Stimulated activated CD4-positive, alpha-beta T cell treated with anti-CD3 and anti-CD28 coated beads, Interleukin-12 subunit alpha, Interleukin-12 subunit beta, amount 100 ng/mL, for 48 hours (primary cell): ENCODE measurements at places on chromosomes 7 and 10.

DNA sequence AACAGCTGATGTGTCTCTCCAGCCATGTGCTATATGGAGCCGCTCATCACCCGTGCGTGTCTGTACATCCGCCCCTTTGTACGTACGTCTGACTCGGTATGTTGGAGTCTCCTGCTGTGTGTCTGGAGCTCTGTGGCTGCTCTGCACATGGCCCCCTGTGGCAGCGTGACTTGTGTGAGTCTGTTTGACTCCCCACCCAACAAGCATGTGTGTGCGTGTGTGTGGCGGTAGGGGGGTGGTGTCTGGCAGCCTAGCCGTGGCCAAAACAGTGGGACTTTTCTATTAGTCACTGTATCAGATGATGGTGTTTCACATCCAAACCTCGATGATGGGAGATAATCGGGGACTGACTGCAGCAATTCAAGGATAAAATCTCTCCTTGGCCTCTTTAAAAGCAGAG lies 94.1 kb downstream of the COL13A1 start:
- no peak for DNase-seq

GRCh38 chr10:131758939-131759301 lies 141.9 kb upstream of the PPP2R2D start:
- DNase-seq, result no peak

DNA sequence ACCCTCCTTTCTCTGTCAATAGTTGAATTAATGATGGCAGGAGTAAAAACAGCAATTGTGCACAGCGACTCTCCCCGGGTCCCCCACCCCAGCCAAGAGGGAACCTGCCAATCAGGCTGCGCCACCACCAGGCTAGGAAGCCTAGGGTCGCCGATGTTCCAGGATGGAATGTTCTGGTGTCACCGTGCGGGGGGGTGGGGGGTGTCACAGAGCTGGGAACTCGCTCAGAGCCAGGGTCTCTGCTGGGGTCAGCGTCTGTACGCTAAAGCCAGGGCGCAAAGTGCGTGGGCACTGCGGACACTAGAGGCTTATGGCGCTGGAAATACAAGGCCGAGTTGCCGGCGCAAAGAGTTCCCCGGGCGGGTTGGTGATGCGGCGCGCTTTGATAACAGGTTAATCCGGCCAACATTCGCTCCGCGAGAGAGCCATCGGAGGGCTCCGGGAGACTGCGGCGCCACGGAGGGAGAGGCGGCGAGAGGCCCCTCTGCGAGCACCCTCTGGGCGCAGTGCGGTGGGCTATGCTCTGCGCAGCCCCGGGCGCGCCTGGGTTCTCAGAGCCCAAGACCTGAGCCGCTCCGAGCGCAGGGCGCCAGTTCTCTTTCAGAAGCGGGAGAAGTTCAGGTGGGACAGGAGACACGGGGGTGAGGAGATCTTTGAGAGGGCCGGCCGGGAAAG lies 192.3 kb downstream of the EMX2 start:
- no peak for DNase-seq

- no peak for DNase-seq
These were observed 304.4 kb downstream of the ZEB1 start for GRCh38 chr10:31623466-31623865.

- no peak for DNase-seq
These were observed 330.9 kb upstream of the ZNF32 start for GRCh38 chr10:43979551-43979950.

DNA sequence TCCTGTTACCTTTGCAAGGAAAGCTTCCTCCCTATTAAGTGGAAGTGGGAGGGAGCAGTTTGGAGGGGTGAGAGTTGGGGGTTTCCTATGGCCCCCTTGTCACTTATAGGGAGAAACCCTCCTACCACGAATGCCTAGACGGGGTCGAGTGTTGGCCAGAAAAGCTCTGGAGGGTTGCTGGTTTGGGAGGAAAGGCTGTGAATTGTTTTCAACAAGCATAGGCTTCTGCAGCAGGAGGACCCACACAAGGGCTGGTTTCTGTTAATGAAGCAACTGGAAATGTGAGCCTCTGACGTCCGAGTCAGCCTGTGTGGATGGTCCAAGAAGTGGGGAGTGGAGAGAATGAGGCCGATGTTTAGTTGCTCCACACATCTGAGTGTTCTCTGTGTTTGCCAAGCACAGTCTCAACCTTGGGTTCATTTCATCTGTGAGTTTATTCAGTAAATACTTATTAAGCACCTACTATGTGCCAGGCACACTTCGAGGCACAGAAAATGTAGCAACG lies 37.3 kb upstream of the LEP start:
- DNase-seq, result no peak

DNA sequence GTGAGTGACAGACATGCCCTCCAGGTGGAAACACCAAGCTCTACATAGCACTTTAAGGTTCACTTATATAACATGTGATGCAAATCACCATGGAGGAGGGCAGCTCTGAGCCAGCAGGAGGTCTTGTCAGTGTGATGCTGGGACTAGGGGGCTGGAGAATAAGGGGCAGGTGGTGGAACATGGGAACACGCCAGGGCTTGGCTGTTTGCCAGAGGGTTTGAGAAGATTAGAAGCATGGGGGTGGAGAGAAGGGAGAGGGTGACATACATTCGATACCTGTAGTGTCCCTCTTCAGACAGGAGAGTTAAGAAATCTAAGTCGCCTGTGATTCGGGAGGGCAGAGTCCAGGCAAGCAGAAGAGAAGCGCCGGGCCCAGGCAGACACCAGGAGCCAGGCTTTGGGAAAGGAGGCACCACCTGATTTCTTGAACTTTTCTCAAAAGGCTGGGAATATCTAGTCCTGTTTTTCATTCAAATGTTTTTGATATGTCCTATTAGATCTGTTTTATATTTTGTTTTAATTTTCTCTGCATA lies 16.9 kb upstream of the LAMB4 start:
- no peak for DNase-seq

- no peak for DNase-seq
These were observed 31.2 kb downstream of the JCAD start for GRCh38 chr10:30028006-30028737.

DNA sequence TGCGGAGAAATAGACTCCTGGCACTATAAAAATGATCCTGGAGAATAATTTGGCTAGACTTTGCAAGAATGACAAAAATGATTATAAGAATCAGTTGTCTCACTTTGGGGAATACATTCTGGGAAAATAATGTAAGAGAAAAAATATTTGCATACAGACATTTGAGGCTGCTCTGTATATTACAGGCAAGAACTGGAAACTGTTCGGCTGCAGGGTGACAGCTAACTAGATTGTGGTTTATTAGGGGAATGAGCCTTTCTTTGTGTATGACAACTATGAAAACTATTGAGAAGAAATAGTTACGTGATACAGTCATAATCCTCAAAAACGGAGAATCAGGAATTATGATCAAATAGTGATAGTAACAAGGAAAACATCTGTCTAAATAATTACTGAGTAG lies 8.6 kb downstream of the TRIM56 start:
- no peak for DNase-seq

- no peak for DNase-seq
These were observed 18.1 kb downstream of the STRA8 start for GRCh38 chr7:135251496-135252391.

DNA sequence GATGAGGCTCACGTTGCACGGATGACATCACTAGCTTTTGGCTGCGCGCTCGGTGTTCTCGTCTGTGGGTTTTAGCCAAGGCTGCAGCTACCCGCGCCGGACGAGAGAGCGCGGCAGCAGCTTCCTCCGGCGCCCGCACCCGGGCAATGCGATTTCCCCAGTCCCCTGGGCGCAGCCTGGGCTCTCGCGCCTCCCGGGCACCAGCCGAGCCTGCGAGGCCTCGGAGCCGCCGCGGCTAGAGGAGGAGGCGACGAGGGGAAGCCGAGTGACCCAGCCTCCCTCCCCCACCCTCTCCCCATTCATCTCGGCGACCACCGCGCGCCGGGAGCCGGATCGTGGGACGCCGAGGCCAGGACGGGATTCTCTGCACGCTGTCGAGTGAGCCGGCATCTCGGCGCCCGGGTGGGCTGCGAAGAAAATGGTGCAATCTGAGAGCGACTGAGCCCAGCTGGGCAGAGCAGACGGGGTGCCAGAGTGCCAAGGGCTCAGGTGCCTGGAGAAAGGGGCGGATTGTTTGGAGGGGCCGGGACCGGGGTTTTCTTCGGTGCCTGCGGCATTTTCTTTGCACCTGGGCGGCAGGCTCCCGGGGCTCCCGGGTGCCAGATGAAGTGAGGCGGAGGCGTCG lies 1.2 kb upstream of the TMEM178B start:
- DNase-seq, result no peak

DNA sequence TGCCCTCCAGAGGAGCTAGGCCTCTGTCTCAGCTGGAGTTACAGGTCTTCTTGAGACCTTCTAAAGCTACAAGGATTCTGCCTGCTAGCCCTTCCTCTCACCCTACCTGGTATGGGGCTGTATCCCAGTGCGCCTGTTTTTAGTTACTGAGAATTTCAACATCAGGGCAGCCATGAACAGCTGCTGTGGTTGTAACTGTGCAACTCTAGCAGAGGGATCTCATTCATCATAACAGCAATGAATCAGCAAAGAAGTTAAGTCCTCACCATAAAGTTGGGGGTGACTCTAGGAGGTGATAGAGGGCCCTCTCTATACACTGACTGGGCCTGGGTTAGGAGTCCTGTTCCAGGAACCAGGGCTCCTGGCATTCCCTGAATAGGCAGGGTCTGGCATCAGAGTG lies 14.0 kb upstream of the CDH23 start:
- DNase-seq, result no peak

DNA sequence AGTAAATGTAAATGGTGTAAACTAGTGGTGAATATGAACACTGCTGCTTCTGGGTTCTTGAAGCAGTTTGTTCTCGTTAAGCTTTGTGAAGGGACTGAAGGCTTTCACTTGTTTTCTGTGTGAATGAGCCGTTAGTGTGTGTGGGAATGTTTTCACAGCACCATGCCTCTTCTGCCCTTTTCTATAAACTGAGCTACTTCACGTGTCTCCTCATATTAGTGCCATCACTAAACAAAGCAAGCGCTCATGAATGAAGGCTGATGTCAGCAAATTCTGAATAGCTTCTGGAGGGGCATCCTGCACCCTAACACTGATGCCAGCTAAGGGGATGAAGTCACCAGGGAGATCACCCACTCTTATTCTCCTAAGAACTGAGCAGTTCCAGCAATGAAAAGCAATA lies 205.6 kb upstream of the ETV1 start:
- DNase-seq, result no peak

- no peak for DNase-seq
These were observed 182.4 kb downstream of the MALRD1 start for GRCh38 chr10:19231034-19231433.
